Sciatic nerve (tissue), 2 donors: ENCODE measurements at places on chromosomes 7 and 10. TPM values are rescaled to one million over a fixed set of nuclear protein-coding genes. Genes with fewer than 3 reads are reported as not detected.

DNA sequence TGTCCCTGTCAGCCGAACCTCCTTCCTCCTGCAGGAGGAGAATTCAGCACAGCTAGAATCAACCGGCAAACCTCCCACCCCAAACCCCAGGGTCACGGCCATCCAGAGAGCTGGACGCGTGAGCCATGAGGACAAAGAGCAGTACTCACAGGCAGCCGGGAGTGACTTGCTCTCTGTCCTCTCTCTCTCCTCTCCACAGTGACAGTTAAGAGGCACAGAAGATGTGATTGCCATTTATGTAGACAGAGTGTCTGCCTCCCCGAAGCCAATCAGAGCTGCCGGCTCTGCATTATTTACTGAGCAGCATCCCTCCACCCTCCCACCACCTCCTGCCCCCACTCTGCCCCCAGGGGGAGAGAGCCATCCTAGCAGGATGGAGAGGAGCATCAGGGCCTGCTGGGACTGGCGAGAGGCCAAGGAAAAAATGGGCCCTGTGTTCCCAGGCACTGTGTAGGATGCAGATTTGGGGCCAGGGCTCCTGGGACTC lies 4.3 kb downstream of the DDC start:
- DNase-seq: no peak

GRCh38 chr7:108503112-108504026 lies 22.6 kb downstream of the PNPLA8 start:
- no peak for DNase-seq

DNA sequence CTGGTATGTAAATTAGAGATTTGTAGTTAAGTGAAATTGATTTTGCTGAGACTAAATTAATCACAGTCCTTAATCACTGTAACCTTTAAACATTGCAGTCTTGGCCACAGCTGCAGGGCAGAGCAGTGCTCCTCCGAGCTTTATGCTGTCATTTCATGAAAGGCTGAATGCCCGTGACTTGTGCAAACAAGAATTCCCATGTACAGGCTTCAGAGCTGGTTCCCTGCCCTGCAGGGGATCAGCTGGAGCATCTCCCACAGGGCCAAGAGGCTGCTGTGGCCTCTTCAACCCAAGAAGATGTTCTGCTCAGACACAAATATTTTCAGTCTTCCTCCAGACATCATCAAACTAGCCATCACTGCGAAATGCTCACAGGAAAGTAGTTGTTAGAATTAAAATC lies 419.1 kb downstream of the AUTS2 start:
- no peak for DNase-seq

DNA sequence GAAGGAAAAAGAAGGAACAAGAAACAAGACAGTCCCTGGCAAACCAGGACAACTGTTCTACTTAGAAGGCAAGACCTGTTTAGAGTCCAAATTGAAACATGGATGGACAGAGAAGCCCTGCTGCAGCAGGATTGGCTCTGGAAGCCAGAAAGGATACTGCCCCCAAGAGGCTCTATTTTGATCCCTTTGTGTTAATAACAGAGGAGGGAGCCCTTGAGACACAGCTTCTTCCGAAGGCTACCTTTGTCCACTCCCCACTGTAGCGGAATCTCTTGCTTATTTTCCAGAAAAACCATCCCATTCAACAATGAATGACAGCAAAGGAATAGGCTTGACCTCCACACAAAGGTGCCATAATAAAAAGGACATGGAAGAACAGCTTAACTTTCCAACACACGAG lies 120.3 kb upstream of the FOXK1 start:
- no peak for DNase-seq

NSUN6 gene
- 20.9 TPM for total RNA-seq
